ENCODE measurements at places on chromosomes 6 and 20.

DNA sequence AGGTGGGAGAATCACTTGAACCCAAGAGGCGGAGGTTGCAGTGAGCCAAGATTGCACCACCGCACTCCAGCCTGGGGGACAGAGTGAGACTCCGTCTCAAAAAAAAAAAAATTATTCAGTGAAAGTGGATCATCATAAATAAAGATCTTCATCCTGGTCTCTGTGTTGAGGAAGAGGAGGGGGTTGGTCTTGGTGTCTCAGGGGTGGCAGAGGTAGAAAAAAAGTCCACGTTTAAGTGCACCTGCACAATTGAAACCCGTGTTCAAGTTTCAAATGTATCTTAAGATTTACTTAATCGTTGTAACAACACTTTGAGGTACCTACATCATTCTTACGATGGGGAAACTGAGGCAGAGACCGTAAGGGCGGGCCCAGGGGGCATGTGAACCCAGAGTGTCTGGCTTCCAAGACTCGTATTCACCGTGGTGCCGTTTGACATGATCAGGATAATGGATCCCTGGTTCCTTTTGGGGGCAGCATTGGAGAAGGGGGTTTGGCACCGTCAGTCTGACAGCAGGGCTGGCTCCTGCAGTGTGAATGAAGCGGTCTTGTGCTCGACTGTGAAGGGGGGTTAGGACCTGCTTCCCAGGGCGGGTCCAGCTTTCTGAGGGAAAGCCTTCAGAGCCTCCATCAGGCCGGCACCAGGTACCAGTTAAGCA, 32.9 kb upstream of the ID1 start:
- H3K4me1 ChIP-seq, result peaks cover 38% of the 10 kb centered on the region
- peaks cover 15% of the 10 kb centered on the region for H3K27me3 ChIP-seq
- H3K4me3 ChIP-seq, result peak overlapping the region; percentile 93
- DNase-seq, result no peak
- H3K27ac ChIP-seq, result peak overlapping the region; percentile 83
- no peaks in the 10 kb centered on the region for H3K36me3 ChIP-seq

- H3K4me1 ChIP-seq, result no peaks in the 10 kb centered on the region
- H3K27ac ChIP-seq, result no peak overlapping the region
- H3K27me3 ChIP-seq, result peaks cover 3% of the 10 kb centered on the region
- DNase-seq, result no peak
These were observed 15.4 kb downstream of the ENPP3 start for GRCh38 chr6:131652472-131652871.

- H3K4me3 ChIP-seq, result no peak overlapping the region
- DNase-seq, result no peak
- H3K36me3 ChIP-seq, result peaks cover 13% of the 10 kb centered on the region
- no peaks in the 10 kb centered on the region for H3K27me3 ChIP-seq
- H3K27ac ChIP-seq, result no peak overlapping the region
These were observed 27.6 kb downstream of the RPRD1B start for GRCh38 chr20:38061109-38061508.

GRCh38 chr20:16520154-16520553, 53.1 kb downstream of the KIF16B start:
- no peak overlapping the region for H3K4me3 ChIP-seq
- peaks cover 5% of the 10 kb centered on the region for H3K4me1 ChIP-seq
- no peak for DNase-seq

DNA sequence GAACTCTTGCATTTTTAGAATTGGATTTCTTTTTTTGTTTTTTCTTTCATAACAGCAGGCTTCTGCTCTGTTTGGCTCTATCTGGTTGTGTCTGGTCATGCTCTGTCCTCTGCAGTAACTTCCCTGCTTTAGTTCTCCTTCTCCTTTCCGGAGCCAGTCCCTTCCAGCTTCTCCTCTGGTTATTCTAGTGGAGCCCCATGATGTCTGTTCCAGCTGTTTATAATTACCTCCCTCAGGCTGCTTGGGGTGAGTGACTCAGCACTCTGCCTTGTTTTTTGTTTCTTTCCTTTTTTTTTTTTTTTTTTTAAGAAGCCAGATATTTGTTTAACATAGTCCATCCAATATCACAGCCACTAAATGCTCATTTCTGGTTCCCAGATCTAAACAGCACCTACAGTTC, 409.6 kb downstream of the MAFB start:
- no peak overlapping the region for H3K4me3 ChIP-seq
- no peak for DNase-seq
- H3K27me3 ChIP-seq, result no peaks in the 10 kb centered on the region
- H3K27ac ChIP-seq, result peak overlapping the region; percentile 88

DNA sequence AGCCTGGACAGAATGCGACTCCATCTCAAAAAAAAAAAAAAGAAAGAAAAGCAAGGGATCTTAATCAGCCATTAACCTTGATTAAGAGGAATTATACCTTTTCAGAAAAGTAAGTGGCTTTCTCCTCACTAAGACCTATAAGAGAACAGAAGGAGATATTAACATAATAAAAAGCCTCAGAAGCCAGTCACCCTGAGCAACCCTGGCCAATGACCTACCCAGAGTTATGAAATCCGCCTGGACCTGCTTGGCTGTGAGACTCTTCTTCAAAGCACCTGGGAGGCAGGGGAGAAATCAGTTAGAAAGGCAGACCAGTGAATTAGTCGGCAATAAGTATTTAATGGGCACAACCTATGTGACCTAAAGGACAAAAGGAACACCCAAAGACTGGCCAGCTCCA, 32.7 kb upstream of the C20orf203 start:
- no peak for DNase-seq
- H3K36me3 ChIP-seq, result peaks cover 14% of the 10 kb centered on the region
- peaks cover 19% of the 10 kb centered on the region for H3K4me1 ChIP-seq
- no peak overlapping the region for H3K27ac ChIP-seq
- no peak overlapping the region for H3K4me3 ChIP-seq
- H3K27me3 ChIP-seq, result no peaks in the 10 kb centered on the region

GRCh38 chr6:100217225-100218012, 223.4 kb upstream of the MCHR2 start:
- H3K27ac ChIP-seq, result no peak overlapping the region
- peaks cover 10% of the 10 kb centered on the region for H3K27me3 ChIP-seq
- H3K4me3 ChIP-seq, result no peak overlapping the region
- DNase-seq, result no peak
- no peaks in the 10 kb centered on the region for H3K36me3 ChIP-seq

GRCh38 chr6:135231469-135231844, 50.3 kb downstream of the MYB start:
- H3K27ac ChIP-seq, result no peak overlapping the region
- H3K27me3 ChIP-seq, result no peaks in the 10 kb centered on the region
- H3K36me3 ChIP-seq, result no peaks in the 10 kb centered on the region
- H3K4me1 ChIP-seq, result peaks cover 2% of the 10 kb centered on the region
- no peak for DNase-seq

DNA sequence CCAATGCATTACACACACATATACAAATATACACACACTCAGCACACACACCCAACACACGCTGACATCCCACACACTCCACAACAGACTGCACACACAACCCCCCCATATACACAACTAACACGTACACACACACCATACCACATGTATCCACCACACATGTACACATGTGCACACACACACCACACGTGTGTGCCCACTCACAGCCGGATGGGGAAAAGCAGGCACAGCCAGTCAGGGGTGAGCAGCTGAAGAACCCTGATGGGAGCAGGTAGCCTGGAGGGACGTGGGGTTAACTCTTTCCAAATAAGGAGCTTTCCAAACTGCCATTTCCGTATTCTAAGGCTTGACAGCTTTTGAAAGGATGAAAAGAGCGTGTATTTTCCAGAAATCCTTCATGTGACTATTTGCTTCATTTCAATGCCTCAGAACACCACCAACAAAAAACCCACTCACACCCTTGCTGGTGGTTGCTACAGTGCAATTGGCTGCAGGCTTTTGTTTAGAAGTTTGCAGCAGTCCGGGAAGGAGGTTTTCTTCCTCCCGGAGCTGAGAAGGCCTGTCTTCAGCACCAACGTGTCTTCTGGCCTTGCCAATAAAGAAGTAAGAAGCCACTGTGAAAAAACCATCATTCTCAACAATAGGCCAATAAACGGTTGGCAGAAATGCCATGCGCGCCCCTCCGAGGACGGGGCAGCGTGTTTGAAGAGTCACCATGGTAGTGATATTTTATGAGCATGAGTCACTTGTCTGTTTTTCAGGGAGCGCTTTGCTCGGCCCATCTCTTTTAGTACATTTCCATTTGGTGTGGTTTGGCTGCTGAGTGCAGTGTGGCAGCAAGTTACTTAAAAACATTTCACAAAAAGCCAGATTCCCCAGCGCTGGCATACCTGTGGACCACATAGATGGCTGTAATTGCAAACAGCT, 131.3 kb upstream of the GMDS start:
- no peaks in the 10 kb centered on the region for H3K4me1 ChIP-seq
- H3K4me3 ChIP-seq, result no peak overlapping the region
- DNase-seq, result no peak
- H3K27me3 ChIP-seq, result no peaks in the 10 kb centered on the region

DNA sequence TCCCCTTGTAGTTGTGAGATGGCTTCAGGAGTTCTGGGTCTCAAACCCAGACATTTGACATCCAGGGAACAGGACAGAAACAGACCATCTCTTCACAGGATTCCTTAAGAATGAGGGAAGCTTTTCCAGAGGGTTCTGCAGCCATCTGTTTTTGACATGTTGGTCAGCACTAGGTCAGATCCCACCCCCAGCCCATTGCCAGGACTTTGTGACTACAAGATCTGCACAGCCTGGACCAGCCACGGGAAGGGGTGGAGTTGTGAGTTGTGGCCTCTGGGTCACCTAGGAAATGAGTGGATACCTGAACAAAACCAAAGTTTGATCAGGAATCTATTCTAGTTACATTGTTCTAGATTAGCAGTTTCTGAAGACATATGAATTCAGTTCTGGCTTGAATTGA, 39.2 kb upstream of the SSTR4 start:
- H3K27me3 ChIP-seq, result no peaks in the 10 kb centered on the region
- H3K4me1 ChIP-seq, result no peaks in the 10 kb centered on the region
- no peak overlapping the region for H3K4me3 ChIP-seq
- no peak overlapping the region for H3K27ac ChIP-seq
- DNase-seq, result no peak

DNA sequence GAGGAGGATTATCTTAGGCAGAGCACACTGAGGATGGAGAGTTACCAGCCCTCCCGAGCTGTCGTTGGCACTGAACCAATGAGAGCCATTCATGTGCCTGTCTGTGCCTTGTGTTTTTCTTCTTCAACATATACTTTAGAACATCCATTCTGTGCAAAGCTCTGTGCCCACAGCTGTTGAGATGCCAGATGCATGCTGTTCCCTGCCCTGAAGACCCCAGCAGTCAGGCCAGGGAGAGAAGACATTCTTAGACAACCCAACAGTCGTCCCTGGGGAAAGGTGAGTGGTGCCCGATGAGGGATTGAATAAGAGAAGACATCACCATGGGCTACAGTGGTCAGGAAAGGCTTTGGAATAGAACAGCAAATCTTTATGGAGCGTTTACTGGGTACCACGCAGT, 114.1 kb downstream of the NRN1 start:
- H3K4me3 ChIP-seq, result peak overlapping the region; percentile 97
- peaks cover 11% of the 10 kb centered on the region for H3K36me3 ChIP-seq
- DNase-seq, result no peak

DNA sequence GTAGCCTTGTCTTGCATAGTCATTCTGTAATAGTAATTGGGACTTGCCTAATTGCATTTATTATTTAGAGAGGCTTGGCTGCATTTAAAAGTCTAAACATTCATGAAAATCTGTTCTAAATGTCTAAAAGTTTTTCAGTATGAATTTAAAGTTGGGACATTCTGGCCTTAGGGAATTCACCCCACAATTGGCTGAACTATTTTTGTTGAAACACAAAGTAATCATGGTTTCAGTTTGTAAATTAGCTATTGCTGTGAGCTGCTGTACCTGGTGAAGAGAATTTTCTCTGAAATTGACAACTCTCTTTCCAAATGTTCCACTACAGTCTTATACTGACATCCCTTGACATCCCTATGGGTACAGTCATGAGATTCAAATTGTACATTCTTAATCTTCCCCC, 253.0 kb downstream of the FARS2 start:
- peaks cover 5% of the 10 kb centered on the region for H3K4me1 ChIP-seq
- H3K36me3 ChIP-seq, result no peaks in the 10 kb centered on the region

DNA sequence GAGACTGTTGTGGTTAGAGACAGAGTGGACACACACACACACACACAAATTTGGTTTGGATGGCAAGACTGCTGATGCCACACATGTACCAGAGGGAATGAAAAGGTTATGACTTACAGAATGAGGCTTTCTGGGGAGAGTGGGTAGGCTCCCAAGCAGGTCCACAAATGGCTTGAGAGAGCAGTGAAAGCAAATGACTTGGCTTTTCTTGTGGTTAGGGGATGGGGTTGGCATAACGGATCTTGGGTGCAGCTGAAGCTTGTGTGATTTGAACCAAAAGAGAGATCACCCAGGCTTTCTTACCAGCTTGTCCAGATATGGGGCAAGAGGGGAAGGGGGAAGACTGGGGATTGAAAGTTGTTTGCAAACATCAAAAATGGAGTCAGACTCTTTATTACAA, 73.9 kb upstream of the OLIG3 start:
- peaks cover 31% of the 10 kb centered on the region for H3K27me3 ChIP-seq
- no peaks in the 10 kb centered on the region for H3K4me1 ChIP-seq
- H3K27ac ChIP-seq, result no peak overlapping the region
- no peak overlapping the region for H3K4me3 ChIP-seq

DNA sequence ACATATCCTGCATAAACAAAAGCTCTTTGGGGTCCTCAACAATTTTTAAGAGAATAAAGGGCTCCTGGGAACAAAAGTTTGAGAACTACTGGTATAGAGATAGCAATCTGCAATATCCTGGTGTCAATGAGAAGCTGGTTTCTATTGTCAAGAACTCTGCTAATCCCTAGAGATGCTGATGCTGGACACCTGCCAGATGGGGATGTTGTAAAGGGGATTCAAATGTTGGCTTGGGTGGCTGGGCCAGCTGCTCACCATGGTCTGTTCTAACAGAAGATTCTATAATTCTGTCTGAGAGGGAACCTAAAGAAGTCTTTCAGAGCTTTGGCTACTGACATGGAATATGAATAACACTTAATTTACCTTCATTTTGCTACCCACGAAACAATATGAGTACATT, 137.8 kb downstream of the BTBD9 start:
- peaks cover 18% of the 10 kb centered on the region for H3K4me1 ChIP-seq
- no peaks in the 10 kb centered on the region for H3K36me3 ChIP-seq
- no peak overlapping the region for H3K27ac ChIP-seq
- no peak overlapping the region for H3K4me3 ChIP-seq
- H3K27me3 ChIP-seq, result no peaks in the 10 kb centered on the region

DNA sequence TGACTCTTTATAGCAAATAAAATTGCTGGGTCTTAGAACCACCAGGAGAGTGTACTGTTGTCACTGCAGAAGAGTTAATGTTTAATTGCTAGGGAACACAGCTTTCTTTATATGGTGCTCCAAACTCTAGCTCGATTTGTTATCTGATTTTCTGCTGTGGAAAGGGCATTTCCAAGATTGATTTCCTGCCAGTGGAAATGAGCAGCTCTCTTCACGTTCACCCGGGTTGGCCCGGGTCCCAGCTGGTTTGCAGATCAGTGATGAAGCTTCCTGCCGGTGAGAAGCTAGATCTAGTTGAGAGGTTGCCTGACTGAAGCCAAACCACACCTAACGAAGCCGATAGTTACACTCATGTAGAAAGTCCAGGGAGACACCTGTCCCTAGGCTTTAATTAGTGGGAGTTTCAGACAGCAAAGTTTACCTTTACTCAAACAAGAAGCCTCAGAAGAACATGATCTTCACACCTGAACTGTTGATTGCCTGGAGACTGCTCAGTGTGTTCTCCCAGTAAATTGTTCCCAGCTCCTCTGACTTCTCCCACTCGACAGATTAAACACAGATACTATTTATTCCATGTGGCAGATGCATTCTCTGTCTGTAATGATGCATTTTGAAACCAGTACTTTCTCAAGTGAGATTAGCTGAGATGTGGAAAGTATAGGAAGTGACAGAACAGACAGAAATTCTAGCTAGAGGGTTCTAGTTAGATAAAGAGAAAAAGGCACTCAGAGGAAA, 27.8 kb downstream of the PAQR8 start:
- DNase-seq, result no peak
- no peaks in the 10 kb centered on the region for H3K4me1 ChIP-seq
- no peak overlapping the region for H3K27ac ChIP-seq

Measured in neural crest cell (in vitro differentiated cells).